ENCODE measurements at places on chromosomes 7 and 10.

- no peak for DNase-seq
These were observed 124.0 kb downstream of the IQUB start for GRCh38 chr7:123410273-123410904.

GRCh38 chr10:4034907-4035598 lies 250.0 kb upstream of the KLF6 start:
- DNase-seq, result no peak

- no peak for DNase-seq
These were observed 35.3 kb upstream of the RBM33 start for GRCh38 chr7:155609185-155609584.

GRCh38 chr10:89377705-89378637 lies at the start of gene IFIT1B:
IFIT1B (plus strand) TSS chr10:89378056; CDS start chr10:89378136, 80 bp downstream.
- DNase-seq, result no peak

DNA sequence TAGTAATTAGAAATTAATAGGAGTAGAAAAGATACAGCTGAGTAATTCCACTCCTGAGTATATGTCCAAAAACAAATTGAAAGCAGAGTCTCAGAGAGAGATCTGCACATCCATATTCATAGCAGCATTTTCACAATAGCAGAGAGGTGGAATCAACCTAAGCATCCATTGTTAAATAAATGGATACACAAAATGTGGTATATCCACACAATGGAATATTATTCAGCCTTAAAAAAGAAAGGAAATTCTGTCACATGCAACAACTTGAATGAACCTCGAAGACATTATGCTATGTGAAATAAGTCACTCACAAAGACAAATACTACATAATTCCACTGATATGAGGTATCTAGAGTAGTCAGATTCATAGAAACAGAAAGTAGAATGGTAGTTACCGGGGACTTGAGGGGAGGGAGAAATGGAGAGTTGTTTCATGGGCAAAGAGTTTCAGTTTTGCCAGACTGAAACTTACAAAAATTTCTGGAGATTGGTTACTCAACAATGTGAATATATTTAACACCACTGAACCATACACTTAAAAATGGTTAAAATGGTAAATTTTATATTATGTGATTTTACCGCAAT lies 18.4 kb downstream of the VTI1A start:
- no peak for DNase-seq

GRCh38 chr7:114825423-114825951 lies 96.4 kb upstream of the MDFIC start:
- no peak for DNase-seq

GRCh38 chr10:11612021-11613001 lies 861 bp upstream of the USP6NL start:
- no peak for DNase-seq

DNA sequence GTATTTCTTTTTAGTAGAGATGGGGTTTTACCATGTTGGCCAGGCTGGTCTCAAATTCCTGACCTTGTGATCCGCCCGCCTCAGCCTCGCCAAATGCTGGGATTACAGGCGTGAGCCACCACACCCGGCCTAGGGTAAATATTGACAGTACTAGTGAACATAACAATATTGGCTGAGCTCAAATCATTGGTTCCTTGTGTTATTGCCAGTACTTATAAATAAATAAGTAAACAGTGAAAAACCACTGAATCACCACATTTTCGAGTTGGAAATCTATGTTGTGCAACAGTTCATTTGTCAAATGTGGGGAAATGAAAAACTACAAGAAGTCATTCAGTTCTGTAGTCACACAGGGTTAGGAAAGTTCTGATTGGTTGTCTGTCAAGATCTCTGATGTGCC lies 15.8 kb downstream of the RPP30 start:
- no peak for DNase-seq

GRCh38 chr10:132443605-132443982 lies 46.6 kb downstream of the PWWP2B start:
- no peak for DNase-seq

- DNase-seq, result no peak
These were observed 186.5 kb upstream of the TMEM72 start for GRCh38 chr10:44724415-44725174.

DNA sequence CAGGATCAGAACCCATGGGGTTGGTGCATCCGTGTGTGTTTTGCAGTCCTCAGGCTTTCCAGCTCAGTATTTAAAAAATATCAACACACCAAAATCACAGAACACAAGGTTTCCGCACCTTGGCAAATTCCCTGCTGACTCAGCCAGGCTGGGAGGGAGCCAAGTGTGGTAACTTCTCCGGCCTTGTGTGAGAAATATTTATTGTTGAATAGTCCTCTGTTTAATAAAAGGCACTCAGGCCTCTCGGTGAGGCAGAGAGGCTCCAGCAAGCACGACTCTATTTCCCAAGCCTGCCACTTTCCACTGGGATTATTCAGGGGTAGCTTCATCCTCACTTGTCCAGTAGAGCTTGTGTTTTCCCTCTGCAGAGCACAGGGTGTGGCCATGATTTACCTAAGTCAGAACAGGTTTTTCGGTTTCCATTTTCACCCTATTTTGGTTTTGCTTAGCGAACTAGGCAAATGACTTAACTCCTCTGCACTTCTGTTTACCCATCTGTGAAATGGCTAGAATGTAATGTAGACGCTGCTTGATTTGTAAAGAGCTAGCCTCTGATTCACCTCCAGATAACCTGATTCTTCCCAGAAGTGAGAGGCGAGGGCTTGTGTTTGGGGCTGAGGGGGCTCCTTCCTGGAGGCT lies 13.0 kb upstream of the CHST15 start:
- no peak for DNase-seq

- no peak for DNase-seq
These were observed 160.0 kb upstream of the KLF6 start for GRCh38 chr10:3945026-3945425.

DNA sequence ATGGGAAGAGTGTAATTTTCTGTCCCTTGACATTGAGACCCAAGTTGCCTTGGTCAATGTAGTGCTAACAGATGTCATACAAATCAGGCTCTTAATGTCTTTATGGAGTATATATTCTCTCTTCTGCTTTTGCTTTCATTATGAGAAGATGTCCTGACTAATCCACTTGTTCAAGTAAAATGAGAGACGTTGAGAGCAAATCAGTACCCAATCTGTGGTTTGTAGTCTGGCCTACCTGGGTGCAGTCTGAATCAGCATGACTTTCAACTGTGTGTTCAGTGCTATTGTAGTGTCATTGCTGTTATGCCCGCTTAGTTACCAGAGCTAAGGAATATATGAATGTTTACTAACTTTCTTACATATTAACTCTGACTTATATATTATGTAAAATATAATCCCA lies 612.4 kb downstream of the ANKRD7 start:
- no peak for DNase-seq

DNA sequence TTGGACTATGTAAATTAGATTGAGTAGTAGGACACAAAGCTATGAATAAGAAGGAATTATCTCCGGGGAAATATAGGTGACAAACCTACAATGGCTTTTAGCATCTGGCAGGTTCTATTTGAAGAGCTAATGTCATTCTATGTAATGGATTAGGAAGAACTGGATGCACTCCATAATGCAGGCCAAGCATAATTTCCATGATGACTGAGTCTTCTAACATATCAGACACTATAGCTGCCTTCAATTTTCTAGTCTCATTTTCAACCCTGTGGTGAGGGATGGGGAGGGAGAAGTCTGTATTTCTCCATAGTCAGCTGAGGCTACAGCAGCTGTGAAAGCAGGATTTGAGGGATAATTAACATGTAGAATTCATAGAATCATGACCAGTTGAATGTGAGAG lies 390.4 kb upstream of the LRRTM3 start:
- no peak for DNase-seq

DNA sequence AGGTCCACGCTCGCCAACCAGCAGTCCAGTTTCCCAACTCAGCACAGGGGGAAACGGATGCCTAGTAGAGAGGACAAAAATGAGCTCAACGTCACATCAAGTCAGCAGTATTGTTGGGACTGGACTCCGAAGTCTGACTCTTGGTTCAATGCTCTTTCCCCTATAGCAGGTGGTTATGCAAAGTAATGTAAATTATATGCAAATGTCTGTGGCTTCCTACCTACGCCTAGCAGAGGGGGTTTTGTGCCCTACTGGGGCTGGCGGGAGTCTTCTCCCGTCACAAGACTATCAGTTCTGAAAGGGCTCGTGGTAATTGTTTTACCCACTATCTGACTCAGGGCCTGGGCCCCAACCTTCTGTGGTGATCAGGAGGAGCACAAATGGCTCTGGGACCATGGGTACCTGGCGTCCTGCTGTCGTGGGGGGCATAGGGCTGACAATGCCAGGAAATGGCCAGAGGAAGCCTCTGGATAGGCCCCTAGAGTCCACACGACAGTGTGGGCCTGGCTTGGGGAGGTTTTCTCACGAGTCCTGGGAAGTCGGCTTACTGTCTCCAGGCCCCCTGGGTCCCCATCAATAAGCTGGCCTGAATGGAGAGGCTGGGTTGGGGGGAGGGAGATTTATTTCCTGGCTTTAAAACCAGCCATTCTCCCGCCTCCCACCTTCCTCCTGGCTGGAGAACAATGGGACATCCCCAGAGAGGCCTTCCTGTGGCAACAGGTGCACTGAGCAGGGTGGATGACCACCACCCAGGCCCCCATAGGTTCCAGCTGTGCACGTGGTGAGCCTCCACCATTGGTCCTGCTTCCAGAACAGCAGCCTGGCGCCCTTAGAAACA lies 41.8 kb downstream of the UNC5B start:
- DNase-seq, result no peak

DNA sequence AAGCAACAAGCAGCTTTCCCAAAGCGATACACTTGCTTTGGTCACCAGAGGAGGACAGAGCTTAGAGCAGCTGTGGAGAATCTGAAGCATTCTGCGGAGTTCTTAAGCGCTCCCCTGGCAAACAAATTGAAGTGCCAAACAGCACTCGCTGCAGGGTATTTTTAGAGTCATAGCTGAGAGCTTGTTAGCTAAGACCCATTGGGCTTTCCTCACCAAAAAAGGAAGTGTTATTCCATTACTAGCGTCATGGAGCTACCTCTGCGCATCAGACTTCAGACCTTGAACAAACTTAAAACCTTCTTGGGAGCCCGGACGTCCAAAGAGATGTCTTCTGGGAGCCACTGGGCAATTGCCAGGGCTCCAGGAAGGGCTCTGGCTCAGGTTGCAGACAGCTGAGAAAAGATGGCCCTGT lies 23.2 kb upstream of the BMPR1A start:
- no peak for DNase-seq
